Esophagus muscularis mucosa (tissue), 4 donors: ENCODE measurements at places on chromosomes 13 and 19.

DNA sequence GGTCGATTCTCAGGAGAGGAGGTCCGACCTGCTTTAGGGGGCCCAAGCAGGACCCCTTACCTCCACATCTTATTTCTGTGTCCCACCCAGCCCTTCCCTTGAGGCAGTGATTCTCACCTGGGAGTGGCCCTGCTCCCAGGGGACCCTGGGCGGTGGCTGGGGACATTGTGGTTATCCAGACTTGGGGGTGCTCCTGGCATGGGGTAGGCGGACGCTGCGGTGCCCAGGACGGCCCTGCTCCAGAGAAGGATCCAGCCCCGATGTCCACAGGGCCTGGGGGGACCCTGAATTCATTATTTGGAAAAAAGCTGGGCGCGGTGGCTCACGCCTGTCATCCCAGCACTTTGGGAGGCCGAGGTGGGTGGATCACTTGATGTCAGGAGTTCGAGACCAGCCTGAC is 84.4 kb downstream of the GADD45B start:
- DNase-seq: no peak

DNA sequence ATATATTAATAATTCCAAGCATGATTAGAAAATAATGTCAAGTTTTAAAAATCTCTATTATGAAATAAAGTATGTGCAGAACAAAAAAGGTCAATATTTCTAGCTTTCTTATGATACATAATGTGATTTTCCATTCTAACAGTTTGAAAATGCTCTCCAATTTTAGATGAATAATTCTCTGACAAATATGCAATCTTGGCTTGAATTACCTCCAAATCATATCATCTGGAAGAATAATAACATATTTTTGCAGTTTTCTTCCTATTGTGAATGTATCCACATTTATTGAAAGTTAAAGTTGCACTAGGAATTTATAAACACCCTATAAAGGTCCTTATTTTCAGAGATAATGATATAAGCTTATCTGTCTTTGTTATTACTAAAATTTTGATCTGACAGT is 548.5 kb upstream of the SLC10A2 start:
- DNase-seq: no peak

DNA sequence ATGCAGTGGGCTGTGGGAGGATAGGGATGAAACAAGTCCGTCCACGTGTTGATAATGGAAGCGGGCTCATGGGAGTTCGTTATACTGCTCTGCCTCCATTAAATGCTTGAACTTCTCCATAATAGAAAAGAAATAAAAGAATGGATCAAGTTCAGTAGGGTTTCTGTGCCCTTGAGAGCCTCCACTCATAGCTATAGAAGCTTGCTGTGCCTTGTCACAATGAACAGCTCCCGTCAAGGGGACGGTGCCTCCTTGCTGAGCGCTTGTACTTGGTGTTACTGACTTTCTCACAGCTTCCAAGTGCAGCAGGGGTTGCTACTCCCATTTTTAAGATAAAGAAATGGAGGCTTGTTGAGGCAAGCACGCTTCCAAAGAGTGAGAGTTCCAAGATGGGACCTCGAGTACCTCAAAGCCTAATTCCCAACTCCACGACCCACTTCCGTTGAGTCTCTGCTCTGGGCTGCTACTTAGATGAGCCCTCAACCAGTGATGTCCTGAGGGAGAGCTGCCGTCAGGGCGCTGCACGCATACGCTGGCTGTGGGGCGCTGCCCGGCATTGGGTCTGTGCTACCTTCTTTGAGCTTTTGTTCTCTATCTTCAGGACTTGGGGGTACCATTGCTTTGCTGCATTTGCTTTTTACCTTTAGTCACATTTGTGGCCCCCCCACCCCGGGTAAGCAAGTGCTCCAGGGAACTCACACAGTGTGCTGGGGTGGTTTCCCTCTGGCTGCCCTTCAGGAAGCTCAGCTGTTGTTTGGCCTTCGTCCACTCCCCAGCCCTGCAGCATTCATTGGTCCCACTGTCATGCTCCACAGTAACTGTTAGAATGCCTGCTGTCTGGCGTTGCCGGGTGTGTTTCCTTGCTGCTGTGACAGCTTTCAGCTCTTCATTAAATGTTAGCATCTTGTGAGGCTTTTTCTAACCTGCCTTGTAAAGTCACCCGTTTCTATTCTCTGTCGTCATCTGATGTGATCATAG is 9.5 kb downstream of the SNRNP70 start:
- DNase-seq: no peak

- DNase-seq: no peak
Measured at GRCh38 chr13:100314132-100314910, 225.4 kb downstream of the PCCA start.

- no peak for DNase-seq
Measured at GRCh38 chr13:91596842-91597241, 198.4 kb downstream of the GPC5 start.

GRCh38 chr19:3338541-3339181 is 27.7 kb upstream of the NFIC start:
- DNase-seq: no peak
